Non-pigmented ciliary epithelial cell (primary cell): ENCODE measurements at places on chromosomes 12 and 14.

DNA sequence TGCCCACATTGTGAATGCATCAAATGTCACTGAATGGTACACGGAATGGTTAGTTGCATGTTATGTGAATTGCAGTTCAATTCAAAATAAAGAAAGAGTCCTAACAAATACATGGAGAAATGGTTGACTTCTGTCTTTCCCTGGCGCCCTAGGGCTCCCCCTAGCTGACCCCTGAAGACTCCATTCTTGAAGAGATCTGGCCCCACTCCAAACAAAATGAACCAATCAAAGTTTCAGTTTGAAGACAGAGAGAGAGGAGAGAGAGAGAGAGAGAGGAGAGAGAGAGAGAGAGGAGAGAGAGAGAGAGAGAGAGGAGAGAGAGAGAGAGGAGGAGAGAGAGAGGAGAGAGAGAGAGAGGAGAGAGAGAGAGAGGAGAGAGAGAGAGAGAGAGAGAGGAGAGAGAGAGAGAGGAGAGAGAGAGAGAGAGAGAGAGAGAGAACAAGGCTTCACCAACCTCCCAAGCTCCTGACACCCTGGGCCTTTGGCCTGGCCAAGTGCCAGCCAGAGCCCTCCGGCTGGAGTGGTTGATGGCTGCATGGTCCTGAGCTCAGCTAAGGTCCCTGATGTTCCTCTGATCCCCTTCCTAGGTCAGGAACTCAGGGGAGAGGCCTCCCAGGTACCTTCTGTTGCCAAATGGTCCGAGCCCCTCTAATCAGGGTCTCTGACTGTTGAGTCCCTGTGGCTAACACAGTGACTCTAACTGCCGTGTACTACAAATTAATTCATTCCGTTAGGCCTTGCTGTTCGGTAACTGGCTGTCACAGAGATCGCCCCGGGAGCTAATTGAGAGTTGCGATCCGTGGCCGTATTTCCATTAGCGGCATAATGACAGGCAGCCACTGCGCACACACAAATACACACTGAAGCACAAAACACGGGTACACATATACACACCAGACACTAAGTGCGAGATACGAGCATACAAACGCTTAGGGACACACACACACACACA lies 188.8 kb downstream of the ESRRB start:
- DNase-seq, result no peak

GRCh38 chr12:64610079-64610659 lies at the start of gene RASSF3:
TSS of gene RASSF3 (plus strand) at chr12:64610495. CDS start at chr12:64610633, 138 bp downstream.
- DNase-seq, result no peak

GRCh38 chr14:81767266-81767995 lies 233.8 kb upstream of the SEL1L start:
- DNase-seq, result no peak

DNA sequence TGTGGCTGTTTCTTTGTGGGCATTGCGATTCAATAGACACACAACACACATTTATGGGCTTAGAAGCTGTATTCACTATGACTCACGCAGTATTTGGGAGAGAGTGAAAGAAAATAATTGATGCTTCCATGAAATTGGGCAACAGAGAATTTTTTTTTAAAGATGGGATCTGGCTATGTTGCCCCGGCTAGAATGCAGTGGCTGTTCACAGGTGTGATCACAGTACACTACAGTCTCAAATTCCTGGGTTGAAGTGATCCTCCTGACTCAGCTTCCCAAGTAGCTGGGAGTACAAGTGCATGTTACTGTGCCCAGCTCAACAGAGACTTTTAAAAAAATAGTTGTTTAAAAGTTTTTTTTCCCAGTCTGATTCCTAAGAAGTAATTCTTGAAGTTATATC lies 146.3 kb downstream of the APAF1 start:
- no peak for DNase-seq
